ENCODE measurements at places on chromosomes 6 and 20.

DNA sequence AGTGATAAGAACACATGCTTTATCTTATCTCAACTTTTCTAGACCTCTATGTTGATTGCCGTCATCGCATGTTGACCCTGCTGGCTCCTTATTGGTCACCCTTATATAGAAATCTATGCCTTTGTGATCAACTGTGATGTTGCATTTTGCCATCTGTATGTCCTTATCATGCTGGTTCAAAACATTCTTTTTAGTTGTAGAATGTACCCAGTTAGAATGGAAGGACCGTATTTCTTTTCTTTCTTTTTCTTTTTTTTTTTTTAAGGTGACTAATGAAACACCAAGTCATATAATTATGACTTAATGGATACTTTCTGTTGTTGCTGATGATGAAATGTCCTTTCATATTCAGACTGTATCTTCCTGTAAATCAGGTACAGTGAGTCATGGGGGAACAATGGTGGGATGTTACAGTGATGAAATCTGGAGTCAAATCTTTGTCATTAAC lies 145.9 kb upstream of the CITED2 start:
- DNase-seq = no peak

- DNase-seq = no peak
Observed at GRCh38 chr20:34240693-34241615, at the start of gene ASIP. Gene ASIP, plus strand, starts transcription at chr20:34241423. Its CDS starts 18,952 bp downstream, at chr20:34260375.

DNA sequence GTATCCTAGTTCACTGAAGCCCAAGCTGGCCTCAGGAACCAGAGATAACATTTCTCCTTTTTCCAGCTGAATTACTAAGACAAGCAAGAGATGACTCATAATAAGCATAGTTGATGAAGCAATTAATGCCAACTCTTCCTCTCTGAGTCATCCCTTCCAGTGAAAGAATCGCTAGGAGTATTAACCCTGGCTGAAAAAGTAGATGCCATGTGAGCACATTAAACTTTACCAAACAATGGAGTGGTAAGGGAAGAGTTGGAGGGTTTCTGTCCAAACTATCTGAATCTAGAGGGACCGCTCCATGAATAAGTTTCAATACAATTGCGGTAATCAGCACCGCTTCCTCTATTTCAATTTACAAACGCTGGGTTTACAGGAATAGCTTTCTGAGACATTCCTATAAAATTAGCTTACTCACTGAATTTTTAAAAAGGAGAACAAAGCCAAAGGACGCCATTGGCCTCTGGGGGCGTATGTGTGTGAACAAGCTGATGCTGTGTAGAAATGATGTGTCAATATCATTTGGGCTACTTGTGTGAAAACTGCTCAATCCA lies 48.3 kb downstream of the ATXN1 start:
- peak; percentile 56 for DNase-seq

DNA sequence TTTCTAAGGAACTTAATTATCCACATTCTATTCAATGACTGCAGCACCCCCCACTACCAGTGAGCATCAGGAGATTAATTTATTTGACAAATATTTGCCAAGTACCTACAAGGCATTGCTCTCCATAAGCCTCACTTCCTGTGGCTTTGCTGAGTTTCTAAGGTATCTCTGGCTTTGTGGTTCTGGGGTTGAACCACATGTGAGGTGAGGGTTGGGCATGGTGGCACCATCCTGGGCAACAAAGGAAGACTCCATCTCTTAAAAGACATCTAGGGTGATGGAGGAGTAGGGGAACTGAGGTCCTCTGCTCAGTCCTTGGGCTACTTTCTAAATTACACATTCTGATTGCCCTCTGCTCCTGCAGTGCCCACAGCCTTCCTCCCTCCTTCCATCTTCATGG lies 25.5 kb upstream of the WFDC2 start:
- no peak for DNase-seq

DNA sequence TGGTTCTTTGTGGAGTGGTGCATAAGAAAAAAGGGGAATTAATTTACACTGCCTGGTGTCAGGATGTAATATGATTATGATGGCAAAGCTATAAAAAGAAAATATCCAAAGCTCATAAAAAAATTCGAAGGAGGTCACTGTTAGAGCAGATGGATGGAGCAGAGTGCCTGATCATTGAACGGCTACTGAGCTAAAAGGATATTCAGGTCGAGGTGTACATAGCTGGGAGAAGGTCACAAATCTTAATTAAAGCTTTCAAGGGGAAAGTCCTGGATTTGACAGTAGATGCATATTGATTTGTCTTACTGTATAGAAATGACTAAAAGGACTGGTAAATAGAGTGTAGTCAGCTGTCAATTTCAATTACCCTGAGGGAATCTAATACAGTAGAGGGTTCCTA lies 84.4 kb downstream of the PKIB start:
- DNase-seq = no peak

DNA sequence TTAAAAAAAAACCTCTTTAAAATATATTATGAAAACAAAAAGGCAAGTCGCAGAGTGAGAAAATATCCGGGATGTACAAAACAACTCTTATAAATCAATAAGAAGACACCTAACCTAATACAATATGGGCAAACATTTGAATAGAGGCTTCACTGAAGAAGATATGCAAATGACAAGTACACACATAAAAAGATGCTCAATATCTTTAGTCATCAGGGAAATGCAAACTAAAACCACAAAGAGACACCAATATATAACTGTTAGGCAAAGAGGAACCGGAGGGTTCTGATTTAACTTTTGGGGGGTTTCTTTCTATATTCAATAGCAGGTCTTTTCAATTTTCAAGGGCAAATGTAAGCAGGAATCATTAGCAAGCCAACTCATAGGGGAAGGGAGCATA lies 480.7 kb upstream of the SPTLC3 start:
- no peak for DNase-seq

- DNase-seq = no peak
Observed at GRCh38 chr20:25302596-25302995, 54.7 kb downstream of the PYGB start.

DNA sequence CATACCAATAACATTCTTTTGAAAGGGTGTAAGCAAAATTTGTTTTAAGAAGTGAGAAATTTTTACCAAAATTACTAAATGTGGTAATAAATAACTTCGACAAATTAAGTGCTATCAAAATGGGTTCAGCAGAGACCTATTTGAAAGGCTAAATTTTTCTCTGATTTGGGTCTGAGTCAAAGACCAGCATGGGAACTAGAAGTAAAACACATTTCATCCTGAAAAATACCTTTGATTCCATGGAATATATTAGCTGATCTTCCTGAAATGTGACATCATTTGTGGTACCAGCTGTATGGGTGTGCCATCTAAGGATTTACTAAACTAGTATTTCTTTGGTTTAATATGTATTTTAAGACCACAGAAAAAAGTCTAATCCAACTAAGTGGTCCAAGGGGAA lies 63.6 kb downstream of the BLOC1S5 start:
- no peak for DNase-seq

GRCh38 chr6:169044381-169045230 lies 209.0 kb downstream of the THBS2 start:
- DNase-seq = no peak

- DNase-seq = no peak
Observed at GRCh38 chr6:161444464-161444863, 170.6 kb upstream of the AGPAT4 start.

DNA sequence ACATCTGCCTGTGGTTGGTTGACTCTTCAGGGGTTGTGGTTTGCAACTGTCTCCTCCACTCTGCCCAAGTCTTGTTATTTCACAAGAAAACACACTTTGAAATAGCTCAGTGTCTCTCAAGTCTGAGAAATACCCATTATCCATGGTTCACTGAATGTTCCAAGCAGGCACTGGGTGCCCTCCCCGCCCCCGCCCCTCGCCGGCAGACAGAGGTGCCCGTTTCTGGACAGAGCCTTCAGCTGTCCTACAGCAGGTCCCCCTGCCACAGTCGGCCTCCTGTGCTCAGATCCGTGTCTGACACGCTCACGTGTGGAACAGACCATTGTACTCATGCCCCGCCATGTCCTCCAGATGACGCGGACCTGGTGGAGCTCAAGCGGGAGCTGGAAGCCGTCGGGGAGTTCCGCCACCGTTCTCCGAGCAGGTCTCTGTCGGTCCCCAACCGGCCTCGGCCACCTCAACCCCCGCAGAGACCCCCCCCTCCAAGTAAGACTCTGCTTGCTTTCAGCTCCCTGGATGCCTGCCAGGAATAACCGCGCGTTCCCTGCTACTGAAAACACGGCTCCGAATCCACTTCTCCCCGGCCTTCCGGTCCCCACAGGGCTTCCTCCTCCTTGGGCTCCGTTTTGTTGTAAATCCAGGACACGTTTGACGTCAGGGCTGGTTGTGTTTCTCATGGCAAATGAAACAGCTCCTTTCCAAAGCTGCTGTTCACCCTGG lies 81.4 kb downstream of the SERAC1 start:
- no peak for DNase-seq

DNA sequence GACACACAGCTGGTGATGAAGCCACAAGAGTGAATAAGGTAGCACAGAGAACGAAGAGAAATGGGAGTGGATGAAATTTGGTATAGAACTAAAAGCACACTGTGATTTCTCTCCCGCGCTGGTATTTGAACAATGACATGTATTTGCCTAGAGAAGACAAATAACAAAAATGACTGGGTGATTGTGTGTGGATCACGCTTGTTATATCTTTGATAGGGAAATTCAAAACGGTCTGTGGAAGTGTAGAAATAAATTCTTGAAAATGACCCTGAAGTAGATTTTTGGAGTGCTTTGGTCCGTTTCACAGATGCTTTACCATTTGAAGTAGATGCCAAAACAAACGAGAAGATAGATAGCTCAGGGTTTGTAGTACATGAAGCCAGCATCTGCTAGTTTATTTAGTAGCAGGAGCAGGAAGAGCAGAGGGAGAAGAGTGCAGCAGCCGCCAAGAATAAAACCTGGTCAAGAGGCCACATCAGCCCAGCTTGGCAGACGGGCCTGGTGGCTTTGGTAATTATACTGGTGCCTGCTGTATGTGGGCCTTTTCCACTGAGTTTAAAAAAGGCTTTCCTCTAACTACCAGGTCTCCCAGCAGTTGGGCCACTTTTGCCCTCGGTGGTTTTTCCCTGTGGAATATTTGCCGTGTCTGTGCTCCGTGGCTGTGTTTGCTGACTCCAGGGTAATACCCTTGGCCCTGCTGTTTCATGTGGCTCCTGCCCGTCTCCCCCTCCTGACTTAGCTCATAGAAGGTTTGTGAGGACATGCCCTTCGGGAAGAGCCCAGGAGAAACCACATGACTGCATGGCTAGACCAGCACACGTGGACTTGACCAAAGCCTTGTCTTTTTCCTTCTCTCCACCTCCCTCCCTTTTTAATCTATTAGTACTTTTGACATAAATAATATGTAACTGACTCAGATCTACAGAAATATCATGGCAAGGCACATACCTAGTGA lies 294.0 kb downstream of the SOX4 start:
- no peak for DNase-seq

DNA sequence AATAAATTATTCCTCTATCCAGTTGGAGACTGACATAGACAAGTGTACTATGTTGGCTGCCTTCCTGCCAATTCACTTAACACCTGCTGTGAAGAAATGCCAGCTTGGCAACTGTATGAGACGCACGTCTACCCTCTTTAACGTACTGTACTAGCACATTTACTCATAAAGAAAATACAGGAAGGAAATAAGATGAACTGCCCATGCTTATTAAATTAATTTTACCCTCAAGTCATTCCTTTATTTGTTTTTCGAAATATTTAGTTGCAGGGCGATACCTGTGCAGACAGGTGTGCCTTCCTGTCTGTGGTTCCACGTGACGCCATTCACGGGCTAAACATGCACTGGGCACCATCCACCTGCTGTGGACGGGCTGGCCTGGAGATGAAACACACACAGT lies 52.0 kb downstream of the PSMG4 start:
- no peak for DNase-seq

- DNase-seq = no peak
Observed at GRCh38 chr6:161889324-161889723, 615.5 kb upstream of the AGPAT4 start.

DNA sequence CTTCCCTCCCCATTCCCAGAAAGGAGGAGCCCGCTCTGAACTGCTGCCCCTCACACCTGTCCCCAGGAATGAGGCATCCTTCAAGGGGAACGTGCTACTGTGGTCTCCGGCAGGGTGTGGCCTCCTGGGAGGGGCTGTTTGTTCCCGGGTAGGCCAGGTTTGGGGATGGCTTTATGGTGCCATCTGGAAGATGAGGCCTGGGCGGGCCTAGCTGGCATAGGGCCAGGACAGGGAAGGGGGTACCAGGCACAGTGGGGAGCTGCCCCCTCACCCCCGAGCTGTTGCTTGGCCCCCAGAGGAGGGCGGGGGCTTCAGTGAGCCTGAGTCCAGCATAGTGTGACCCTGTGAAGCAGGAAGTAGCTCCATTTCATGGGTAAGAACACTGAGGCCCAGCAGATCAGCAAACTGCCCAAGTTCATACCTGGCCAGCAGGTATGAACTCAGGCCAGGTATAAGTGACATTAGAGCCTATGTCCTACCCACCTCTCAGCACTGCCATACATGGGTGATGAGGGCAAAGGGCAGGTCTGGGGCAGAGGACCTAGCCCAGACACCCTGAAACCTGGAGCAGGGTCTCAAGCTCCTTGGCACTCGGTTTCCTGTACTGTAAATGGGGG lies 17.5 kb upstream of the SPDEF start:
- DNase-seq = no peak

GRCh38 chr6:13307508-13307995 lies 20.8 kb downstream of the TBC1D7 start:
- DNase-seq = no peak

- DNase-seq = no peak
Observed at GRCh38 chr6:22401206-22401605, 104.4 kb upstream of the PRL start.

GRCh38 chr6:25499615-25500235 lies 152.3 kb upstream of the SCGN start:
- DNase-seq = no peak

- no peak for DNase-seq
Observed at GRCh38 chr6:66508433-66508832, 801.4 kb upstream of the EYS start.

Data from stomach (tissue), 19 donors.